Stimulated activated CD8-positive, alpha-beta memory T cell treated with anti-CD3 and anti-CD28 coated beads, Interleukin-4, amount 100 ng/mL, for 1 hour (primary cell): ENCODE measurements at places on chromosomes 16 and 17.

DNA sequence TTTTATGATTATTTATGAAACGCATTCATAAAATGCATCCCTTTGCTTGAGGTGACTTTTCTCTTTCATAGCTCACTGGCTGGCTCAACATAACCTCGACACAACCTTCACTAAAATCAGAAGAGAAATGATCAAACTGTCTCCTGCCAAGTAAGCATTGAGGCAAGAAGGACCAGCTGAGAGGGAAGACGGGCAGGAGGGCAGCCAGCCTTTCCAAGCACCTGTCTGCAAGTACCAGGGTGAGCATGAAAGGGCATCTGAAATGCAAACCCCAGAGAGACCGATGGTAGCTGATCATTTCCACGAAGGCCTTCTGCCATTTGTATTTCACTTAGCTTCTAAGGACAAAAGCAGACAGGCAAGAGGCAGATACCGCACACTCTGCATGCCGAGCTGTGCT is 52.1 kb upstream of the RPH3AL start:
- DNase-seq = no peak

- DNase-seq = no peak
These were observed 5.2 kb downstream of the ITPRIPL2 start for GRCh38 chr16:19118938-19119431.

- DNase-seq = no peak
These were observed 52.2 kb downstream of the ZDHHC7 start for GRCh38 chr16:84959045-84959576.

GRCh38 chr17:81967533-81968395 is 6.8 kb upstream of the NOTUM start:
- DNase-seq = peak; percentile 54

DNA sequence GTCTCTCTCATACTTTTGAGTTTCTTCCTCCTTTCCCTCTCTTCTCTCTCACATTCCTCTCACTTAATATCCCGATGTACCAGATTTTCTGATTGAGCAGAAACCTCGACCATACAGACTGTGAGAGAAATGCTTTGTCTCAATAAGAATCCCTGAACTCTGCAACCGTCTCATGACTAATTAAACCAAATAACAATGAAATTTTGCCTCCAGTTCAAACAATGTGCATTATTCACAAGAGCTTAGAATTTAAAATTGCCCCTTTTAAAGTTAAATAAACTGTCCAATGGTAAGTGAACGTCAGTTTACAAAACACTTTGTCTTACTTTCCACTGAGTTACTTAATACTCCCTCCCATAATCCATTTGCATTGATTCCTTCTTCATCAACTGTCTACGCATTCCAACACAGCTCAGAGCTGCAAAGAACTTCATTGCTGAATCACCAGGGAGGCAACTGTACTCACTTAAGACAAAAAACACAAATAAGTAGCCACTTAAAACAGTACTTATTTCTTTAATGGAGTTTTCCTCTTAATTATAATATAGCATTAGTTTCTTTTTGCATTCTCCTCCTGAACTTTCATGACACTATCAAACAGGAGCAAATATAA is 4.9 kb downstream of the CDH11 start:
- DNase-seq = no peak
